Temporal lobe (tissue), 4 donors: ENCODE measurements at places on chromosomes 6 and 20. TPM values are rescaled to one million over a fixed set of nuclear protein-coding genes. Genes with fewer than 3 reads are reported as not detected.

Gene OXT
- not detected for total RNA-seq

Gene MRAP2
- total RNA-seq: 2.5 TPM

Gene PLCB4
- 13.3 TPM for total RNA-seq

Gene SLPI
- total RNA-seq: not detected

Gene RRAGD
- total RNA-seq: 60.2 TPM

Gene PI16
- 0.25 TPM for total RNA-seq

Gene MYMX
- not detected for total RNA-seq

Gene PROKR2
- 9.3 TPM for total RNA-seq

Gene TAPBP
- total RNA-seq: 17.5 TPM

Gene PRRT1
- total RNA-seq: 0.74 TPM

Gene STMN3
- 102 TPM for total RNA-seq

Gene PI3
- not detected for total RNA-seq

Gene GCNT2
- total RNA-seq: 14.5 TPM

Gene GINS1
- total RNA-seq: 6.4 TPM

Gene VSX1
- total RNA-seq: under 0.01 TPM
